ENCODE measurements at places on chromosomes 5 and 9.

- peak; percentile 15 for DNase-seq
Measured at GRCh38 chr5:67971971-67972821, 243.4 kb upstream of the PIK3R1 start.

DNA sequence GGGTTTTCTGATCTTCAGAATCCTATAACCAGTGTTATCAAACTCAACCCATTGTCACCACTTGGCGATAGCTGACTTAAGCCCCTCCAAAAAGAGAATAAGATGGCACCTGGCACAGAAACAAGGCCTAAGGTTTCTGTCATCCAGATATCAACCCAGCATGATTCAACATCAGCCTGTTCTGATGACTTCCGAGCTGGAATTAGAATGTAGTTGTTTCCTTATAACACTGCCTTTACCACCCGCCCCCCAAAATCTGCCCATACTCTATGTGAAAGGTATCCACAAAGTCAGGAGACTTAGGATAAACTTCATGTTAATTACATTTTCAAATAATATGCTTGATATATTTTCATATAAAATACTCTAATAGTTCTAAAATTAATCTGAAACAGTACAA is 5.2 kb downstream of the KLF9 start:
- no peak for DNase-seq

- no peak for DNase-seq
Measured at GRCh38 chr9:135976944-135977343, 15.8 kb upstream of the UBAC1 start.

DNA sequence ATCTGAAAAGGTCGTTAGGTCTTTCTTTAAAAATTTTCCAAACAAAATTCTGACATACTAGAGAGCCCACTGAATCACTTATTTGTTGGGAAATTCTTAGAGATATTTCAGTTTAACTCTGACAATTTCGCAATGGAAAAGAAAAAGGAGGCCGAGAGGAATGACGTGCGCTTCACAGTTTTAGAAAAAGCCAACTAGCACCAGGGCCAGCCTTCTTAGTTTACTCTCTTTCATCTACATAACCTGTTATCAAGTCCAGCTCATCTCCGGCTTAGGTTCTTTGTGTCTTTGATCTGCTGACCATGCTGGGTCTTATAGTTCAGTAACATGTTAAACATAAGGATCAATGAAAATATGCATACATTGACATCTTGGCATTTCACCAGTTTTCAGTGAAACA is 201.7 kb upstream of the TAS2R1 start:
- no peak for DNase-seq

DNA sequence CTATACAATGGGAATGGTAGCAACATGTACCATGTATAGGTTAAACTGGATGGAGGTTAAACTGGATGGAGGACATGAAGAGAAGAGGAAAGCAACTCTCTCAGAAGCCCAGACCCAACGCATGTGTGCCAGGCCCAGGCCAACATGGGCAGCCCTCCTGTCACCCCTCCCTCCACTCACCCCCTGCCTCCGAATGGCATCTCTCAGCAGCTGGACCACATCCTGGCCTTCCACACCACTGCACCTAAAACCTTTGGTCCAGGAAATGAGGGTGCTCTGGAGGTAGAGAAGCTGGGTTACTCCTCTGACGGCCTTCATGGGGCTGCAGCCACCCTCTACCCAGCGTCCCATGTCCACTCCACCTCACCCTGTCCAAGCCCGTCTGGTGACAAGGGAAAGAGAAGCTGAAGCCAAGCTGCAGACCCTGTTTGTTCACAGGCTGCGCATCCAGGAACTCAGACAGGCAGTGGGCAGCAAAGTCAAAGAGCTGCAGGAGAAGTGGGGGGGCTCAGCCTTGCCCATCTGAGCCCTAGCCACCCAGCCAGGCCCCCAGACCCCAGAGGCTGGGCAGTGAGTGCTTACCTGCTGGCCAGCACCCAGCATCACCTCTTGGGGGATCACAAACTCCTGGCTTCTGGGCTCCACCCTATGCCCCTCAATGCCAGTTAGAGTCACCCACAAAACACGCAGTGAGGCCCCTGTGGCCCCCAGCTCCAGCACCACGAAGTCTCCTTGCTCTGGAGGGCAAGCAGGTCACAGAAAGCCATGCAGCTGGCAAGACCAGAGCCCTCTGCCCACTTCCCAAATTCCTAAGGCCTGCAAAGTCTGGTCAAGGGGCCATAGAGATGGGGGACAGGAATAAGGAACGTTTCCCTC is 8.5 kb downstream of the HK3 start:
- no peak for DNase-seq

DNA sequence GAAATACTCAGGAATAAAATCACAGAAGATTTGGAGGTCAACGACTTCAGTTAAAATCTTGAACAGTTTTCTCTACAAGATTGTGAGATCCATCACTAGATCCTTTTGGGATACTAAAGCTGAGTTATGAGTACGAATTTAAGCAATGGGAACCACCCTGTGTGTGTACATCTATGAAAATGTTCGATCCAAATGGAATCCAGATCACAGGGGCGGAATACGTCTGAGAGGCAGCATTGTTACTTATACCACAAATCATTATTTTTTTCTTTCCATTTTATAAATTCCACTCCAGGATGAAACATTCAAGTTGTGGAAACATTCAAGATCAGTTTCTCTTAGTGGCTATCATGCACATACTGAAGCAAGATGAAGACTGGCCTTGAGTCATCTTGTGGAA is 239.3 kb upstream of the PAPPA start:
- DNase-seq, result no peak

DNA sequence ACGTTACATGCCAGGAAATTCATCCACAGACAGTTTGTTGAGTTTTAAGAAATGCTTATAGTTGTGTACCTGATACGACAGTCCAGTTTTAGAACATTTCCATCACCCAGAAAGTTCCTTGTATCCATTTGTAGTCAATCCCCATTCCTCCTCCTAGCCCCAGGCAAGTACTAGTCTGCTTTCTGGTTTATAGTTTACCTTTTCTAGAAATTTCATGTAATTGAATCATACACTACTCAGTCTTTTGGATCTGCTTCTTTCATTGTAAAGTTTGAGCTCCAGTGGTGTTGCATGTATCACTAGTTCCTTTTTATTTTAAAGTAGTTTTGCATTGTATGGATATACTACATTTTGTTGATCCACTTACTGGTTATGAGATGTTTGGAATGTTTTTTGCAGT is 291.2 kb downstream of the AOPEP start:
- no peak for DNase-seq

- DNase-seq, result no peak
Measured at GRCh38 chr5:67253911-67254310, 57.3 kb upstream of the CD180 start.

DNA sequence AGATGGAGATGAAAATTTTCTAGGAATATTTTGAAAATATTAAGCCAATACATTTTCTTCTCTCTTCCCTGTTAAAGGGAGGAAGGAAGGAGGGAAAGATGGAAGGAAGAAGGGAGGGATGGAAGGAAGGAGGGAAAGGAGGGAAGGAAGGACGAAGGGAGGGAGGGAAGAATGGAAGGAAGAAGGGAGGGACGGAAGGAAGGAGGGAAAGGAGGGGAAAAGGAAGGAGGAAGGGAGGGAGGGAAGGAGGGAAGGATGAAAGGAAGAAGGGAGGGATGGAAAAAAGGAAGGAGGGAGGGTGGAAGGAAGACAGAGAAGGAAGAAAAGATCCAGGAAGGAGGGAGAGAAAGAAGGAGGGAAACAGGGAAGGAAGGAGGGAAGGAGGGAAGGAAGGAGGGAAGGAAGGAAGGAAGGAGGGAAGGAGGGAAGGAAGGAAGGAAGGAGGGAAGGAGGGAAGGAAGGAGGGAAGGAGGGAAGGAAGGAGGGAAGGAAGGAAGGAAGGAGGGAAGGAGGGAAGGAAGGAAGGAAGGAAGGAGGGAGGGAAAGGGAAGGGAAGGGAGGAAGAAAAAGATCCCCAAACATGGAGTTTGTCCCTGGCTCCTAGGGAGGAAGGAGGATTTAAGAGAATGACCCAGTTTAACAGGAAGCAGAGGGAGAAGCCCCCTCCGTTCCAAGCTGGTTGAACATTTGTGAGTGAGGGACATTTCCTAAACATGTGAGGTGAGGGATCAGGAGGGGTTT is 70.3 kb upstream of the NEURL1B start:
- no peak for DNase-seq

DNA sequence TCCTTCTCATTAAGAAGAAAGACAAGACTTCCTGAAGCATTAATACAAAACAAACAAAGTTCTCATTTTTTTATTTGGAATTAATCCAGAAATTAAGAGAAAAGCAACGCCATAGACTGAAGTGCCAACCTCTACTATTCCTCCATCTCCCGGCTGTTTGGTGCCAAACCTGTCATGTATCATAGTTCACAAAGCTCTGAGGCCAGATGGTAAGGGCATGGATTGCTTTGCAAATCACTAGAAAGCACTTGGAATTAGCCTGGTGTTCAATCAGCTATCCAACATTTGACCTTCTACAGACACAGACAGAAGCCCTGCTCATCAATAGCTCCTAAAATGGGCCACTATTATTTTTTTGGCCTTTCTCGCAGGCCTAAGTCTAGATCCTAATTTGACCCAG is 33.8 kb downstream of the HTR1A start:
- DNase-seq, result no peak

DNA sequence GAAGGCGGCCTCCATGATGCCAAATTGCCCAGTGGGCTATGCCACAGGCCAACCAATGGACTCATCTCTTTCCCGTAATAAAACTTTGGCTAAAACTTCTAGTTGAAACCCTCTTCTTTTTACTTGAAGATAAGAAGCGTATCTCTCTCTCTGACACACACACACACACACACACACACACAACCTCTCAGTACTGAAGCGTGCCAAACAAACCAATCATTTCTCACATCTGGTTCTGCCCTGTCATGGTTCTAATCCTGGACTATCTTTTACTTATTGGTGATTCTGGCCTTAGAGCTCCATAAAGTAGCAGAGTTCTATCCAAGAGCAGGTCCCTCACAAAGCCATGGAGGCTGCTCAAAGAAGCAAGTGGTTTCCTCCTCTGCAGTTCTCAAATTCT is 64.6 kb downstream of the PTCH1 start:
- no peak for DNase-seq

- DNase-seq, result no peak
Measured at GRCh38 chr9:132575811-132576210, 6.6 kb upstream of the BARHL1 start.

GRCh38 chr5:151961557-151961956 is 36.9 kb upstream of the GLRA1 start:
- no peak for DNase-seq

GRCh38 chr5:99817796-99818195 is 717.4 kb upstream of the FAM174A start:
- DNase-seq, result no peak

DNA sequence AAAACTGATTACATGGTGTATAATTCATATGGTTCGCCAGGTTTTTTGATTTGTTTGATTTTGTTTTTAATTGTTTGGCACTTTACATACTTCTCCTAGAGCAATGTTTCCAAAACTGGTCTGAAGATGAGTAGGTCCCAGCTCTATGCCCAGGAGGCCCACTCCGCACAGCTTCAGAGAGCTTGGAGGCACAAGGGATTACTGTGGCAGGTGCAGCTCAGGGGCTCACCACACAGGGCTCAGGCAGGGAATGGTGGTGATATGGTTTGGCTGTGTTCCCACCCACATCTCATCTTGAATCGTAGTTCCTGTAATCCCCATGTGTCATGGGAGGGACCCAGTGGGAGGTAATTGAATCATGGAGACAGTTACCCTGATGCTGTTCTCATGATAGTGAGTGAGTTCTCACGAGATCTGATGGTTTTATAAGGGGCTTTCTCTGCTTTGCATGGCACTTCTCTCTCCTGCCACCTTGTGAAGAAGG is 296.6 kb downstream of the MED10 start:
- DNase-seq, result no peak

- no peak for DNase-seq
Measured at GRCh38 chr9:89797255-89797654, 192.4 kb downstream of the GADD45G start.

DNA sequence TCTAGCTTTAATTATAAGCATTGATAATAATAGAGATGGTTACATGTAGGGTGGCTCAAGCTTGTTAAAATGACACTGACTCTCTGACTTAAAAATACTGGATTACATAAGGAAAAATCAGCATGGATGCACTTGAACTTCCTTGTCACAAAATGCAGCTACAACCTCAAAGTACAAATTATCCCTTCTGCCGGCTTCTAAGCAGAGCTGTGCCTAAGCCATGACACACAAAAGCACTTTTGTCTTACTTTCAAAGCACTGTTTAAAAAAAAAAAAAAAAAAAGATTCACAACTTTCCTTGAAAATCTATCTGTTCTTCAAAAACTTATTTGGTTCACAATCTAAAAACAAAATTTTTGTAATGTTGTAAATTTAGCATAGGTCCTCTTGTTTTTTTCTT is 36.4 kb upstream of the ZFAND5 start:
- no peak for DNase-seq

DNA sequence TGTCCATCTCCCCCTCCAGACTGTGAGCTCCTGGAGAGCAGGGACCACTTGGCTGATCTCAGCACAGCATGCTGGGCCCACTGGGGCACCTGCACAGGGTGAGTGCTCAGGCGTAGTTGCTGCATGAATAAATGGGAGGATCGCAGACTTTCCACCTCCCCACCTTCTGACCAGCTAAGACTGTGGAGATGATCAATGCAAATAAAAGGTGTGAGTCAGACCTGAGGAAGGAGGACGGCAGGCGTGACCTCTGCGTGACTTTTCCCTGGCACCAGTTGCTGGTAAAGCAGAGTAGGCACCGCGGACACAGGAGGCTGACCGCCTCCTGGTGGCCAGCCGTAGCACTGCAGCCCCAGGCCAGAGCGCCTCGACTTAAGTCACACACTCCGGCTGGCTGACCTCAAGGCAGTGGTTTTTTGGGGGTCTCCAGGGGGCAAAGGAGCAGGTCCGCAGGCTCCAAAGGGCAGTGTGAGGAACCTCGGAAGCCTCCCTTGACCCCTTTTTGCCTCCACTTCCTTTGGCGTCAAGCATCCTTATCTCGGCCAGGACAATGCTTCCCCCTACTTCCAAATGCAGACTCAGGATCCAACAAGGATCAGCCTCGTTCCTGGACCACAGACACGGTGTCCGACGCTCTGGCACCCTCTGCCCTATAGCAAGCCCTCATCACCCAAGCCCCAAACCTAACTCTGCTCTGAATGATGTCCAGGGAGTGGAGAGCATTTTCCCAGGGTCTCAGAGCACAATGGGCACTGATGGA is 12.7 kb upstream of the TDRD7 start:
- peak; percentile 50 for DNase-seq

GRCh38 chr9:4301971-4302427 is 2.1 kb upstream of the GLIS3 start:
- DNase-seq, result peak; percentile 97

- no peak for DNase-seq
Measured at GRCh38 chr5:124707520-124707919, 38.9 kb downstream of the ZNF608 start.

GRCh38 chr9:98943682-98944056 is at the start of gene COL15A1:
TSS of gene COL15A1 (plus strand) at chr9:98943907. CDS start at chr9:98944062, 155 bp downstream.
- no peak for DNase-seq

GRCh38 chr5:68953231-68953874 is 140.5 kb upstream of the SLC30A5 start:
- DNase-seq, result peak; percentile 86

Measured in fibroblast of upper back skin (primary cell).